ENCODE measurements at places on chromosomes 12 and 14. TPM values are rescaled to one million over a fixed set of nuclear protein-coding genes. Genes with fewer than 3 reads are reported as not detected.

The TXNRD1 gene
- 465 TPM for total RNA-seq

- peaks cover 17% of the 10 kb centered on the region for H3K36me3 ChIP-seq
- H3K27me3 ChIP-seq = no peaks in the 10 kb centered on the region
- no peak overlapping the region for H3K4me3 ChIP-seq
- DNase-seq = no peak
- no peak overlapping the region for H3K27ac ChIP-seq
- no peaks in the 10 kb centered on the region for H3K4me1 ChIP-seq
Measured at GRCh38 chr12:106238146-106238545, 9.7 kb downstream of the CKAP4 start.

GRCh38 chr12:59890896-59891579 lies 295.2 kb downstream of the SLC16A7 start:
- H3K27me3 ChIP-seq = no peaks in the 10 kb centered on the region
- peak; percentile 32 for DNase-seq

The STYK1 gene
- 15.2 TPM for total RNA-seq

The NRIP2 gene
- not detected for total RNA-seq

DNA sequence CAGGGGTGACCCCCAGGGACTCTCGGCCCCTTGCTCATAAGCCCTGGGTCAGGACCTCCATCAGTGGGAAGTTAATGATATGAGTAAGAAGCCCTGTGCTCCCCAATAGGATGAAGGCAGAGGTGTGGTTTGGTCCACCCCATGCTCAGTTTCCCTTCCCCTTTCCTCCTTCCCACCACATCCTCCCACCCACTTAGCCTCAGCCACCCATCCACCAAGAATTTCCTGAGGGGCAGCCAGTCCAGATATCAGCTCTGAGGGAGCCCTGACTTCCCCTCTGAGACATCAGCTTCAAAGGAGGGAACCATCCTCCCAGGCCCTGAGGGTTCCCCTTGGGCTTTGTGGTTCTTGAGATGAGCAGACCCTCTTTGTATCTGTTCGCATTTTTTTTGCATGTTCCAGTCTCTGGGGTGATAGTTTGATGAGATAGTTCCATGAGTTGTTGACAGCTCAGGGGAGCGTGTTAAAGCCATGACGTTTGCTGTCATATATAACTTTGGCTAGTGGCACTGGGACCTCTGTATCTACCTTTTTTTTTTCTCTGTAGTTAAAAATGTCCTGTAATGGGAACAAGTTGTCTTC lies 71.2 kb downstream of the LGMN start:
- H3K27ac ChIP-seq = no peak overlapping the region

DNA sequence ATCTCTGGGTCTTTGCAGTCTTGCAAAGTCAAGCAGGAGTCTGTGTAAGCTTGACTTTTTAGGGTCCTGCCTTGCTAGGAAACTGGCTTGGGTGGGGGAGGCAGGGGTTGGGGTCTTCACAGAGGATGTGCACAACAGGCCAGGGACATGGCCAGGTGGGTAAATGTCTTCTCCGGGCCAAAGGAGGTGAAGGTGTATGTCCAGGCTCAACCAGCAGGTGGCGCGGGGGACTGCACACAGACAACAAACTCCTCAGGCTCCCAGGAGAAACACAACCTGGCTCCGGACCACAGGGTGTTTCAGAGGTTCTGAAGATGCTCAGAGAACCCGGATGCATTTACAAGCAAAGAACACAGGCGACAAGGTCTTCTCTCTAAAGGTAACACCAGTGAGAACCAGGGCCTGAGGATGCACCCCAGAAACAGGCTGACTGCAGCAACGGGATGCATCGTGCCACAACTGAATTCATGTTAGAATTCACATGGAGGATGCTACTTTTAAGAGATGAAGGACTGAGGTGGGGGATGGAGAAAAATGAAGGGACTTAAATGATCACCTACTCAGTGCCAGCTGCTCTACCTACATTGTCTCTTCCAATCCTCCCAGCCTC lies 56.0 kb downstream of the PLEKHG3 start:
- peaks cover 2% of the 10 kb centered on the region for H3K27me3 ChIP-seq
- H3K4me1 ChIP-seq = peaks cover 21% of the 10 kb centered on the region
- H3K4me3 ChIP-seq = no peak overlapping the region

DNA sequence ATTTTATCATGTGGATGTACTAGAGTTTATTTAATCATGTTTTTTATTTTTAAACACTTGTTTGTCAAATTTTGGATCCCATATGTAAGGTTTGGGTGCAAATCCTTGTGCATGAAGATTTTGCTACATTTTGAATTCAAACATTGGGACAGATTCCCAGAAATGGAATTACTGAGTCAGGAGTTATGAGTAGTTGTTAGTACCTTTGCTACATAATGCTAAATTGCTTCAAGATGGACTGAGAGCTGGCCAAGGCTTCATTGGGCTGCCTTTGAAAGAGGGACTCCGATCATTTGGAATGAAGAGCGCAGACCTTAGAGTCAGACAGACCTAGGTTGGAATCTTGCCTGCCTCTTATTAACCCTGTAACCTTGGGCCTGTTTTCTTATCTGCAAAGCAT lies 154.9 kb upstream of the PWP1 start:
- DNase-seq = no peak
- H3K4me3 ChIP-seq = no peak overlapping the region
- no peak overlapping the region for H3K27ac ChIP-seq
- H3K4me1 ChIP-seq = no peaks in the 10 kb centered on the region

The EXOC3L4 gene
- not detected for total RNA-seq

- no peak overlapping the region for H3K27ac ChIP-seq
- peaks cover 2% of the 10 kb centered on the region for H3K36me3 ChIP-seq
- no peaks in the 10 kb centered on the region for H3K27me3 ChIP-seq
- DNase-seq = no peak
- H3K4me1 ChIP-seq = no peaks in the 10 kb centered on the region
Measured at GRCh38 chr14:71713016-71713415, 219.2 kb upstream of the RGS6 start.

DNA sequence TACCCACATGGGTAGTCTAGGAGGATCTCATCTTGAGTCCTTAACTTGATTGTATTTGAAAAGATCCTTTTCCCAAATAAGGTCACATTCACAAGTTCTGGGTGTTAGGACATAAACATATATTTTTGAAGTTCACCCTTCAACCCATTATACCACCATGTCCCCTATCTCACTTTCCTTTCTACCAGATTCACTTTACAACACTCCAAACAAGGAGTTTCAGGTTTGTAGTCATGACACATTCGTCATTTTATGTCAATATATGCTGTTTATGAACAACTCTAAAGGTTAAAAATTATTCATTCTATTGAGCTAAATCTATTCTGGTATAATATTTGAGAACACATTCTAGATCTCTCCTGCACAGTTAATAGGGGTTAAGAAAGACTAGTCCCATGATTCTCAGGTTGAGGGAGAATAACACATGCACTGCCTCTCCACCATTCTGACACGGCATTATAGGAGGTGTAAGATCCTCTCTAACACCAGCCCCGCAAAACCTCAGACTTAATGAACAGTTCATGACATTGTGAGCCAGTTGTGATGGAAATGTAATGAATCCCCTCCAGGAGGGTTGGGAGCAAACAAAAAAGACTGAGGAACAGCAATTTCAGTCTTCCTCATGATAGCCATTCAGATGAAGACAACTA lies 72.0 kb upstream of the PSMA6 start:
- H3K4me1 ChIP-seq = peaks cover 5% of the 10 kb centered on the region
- no peaks in the 10 kb centered on the region for H3K36me3 ChIP-seq
- no peak for DNase-seq
- H3K27ac ChIP-seq = no peak overlapping the region

GRCh38 chr14:22314183-22314820 lies 274.7 kb downstream of the DAD1 start:
- peak; percentile 54 for DNase-seq
- no peaks in the 10 kb centered on the region for H3K36me3 ChIP-seq
- no peak overlapping the region for H3K27ac ChIP-seq
- peaks cover 7% of the 10 kb centered on the region for H3K27me3 ChIP-seq
- H3K4me1 ChIP-seq = no peaks in the 10 kb centered on the region

GRCh38 chr12:127121494-127122084 lies 1145.4 kb upstream of the TMEM132C start:
- no peaks in the 10 kb centered on the region for H3K36me3 ChIP-seq
- H3K27ac ChIP-seq = no peak overlapping the region
- no peaks in the 10 kb centered on the region for H3K27me3 ChIP-seq
- no peaks in the 10 kb centered on the region for H3K4me1 ChIP-seq
- no peak overlapping the region for H3K4me3 ChIP-seq

The SLC6A13 gene
- total RNA-seq = not detected

The RHEBL1 gene
- total RNA-seq = 2.6 TPM

Measured in endothelial cell of umbilical vein (primary cell).